Fibroblast of upper back skin (primary cell): ENCODE measurements at places on chromosomes 13 and 19.

- no peak for DNase-seq
Observed at GRCh38 chr19:33461256-33462111, 60.1 kb downstream of the PEPD start.

GRCh38 chr13:44306371-44307192, 67.0 kb upstream of the SERP2 start:
- DNase-seq, result peak; percentile 94

DNA sequence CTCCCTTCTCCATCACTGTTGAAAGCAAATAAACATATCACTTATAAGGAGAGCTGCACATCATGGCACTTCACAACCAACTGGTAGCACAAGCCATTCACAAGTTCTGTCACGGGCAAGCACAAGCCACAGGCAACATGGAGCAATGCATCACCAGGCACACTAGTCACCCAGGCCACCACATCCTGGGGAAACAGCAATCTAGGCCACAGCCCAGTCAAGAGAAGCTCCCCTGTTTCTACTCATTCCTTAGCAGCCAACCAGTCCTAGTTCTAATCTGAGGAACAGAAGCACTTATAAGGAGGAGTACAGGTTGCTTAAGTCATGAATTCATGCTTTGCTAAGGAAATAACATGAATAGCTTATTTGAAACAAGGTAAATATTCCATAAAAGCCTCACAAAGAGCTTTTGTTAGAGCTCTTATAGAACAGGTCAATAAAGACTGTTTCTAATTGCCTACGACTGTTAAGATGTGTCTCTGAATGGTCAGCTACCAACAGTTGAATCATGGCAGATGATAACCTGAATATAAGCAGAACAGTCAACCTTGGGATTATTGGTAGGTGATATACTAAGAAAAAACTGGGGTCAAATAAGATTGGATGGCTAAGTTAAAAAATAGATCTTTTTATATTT, 169.0 kb downstream of the TBC1D4 start:
- DNase-seq, result no peak

- peak; percentile 62 for DNase-seq
Observed at GRCh38 chr13:47826471-47826870, 174.6 kb downstream of the SUCLA2 start.

DNA sequence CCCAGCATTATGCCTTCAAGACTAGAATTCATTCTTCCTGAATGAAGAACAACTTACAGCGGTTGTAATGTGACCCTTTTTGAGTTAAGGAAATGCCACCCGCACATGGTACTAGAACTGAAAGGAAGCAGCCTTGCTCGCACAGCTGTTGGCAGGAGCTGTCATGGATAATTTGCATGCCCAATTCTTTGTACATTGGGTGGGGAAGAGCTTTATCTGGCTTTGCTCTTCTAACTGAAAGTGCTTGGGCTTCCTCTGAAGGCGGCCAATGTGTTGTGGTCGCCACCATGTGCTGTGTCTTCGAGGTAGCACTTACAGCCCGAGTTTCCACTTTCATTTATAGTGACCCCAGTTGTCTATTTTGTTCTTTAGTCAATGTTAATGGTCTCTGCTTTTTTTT, 3.4 kb downstream of the CCNE1 start:
- no peak for DNase-seq
